ENCODE measurements at places on chromosomes 6 and 20.

GRCh38 chr6:155894758-155895157, 439.1 kb upstream of the NOX3 start:
- DNase-seq = no peak

GRCh38 chr20:21571841-21572690, 58.2 kb upstream of the NKX2-2 start:
- no peak for DNase-seq

GRCh38 chr20:46362921-46363867, 43.2 kb downstream of the ELMO2 start:
- DNase-seq = no peak

DNA sequence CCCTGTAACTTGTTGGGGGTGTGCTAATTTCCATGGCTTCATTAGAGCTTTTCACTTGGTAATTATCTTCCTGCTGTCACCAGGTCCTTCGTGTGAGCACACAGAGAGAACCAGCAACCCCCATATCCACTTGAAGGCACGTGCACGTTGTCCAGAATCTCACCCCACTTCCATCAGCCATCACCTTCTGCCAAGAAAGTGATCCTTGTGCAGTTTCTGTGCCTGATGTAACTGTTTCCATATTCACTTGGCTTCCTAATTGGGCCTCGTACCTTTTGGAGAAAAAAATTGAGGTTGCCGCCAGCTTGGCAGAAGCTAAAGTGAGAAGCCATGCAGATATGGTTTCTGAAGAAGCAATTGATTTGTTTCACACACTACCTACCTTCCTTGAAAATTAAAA, 153.7 kb upstream of the TSHZ2 start:
- DNase-seq = no peak

DNA sequence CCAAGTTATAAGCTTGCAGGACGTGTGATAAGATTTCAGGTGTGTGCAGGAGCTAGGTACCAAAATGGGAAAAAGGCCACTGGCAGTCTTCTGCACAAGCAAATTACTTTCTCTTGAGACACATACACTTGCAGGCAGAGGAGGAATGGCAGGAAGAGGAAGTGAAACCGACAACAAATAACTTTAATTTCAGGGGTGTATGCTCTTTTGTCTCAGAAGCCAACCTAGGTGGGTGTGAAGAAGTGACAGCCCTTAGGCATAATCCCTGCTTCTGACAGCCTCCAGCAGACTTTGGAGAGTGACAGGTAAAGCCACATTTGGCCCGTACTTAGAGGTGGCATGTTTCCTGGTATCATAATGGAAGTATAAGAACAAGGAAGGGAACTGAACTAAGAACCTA, 118.8 kb upstream of the TRAF3IP2 start:
- no peak for DNase-seq

- DNase-seq = no peak
Measured at GRCh38 chr6:2793534-2794151, 28.4 kb downstream of the WRNIP1 start.

GRCh38 chr6:106100755-106101154, 14.6 kb downstream of the PRDM1 start:
- no peak for DNase-seq

- no peak for DNase-seq
Measured at GRCh38 chr6:102488729-102489128, 1095.2 kb downstream of the GRIK2 start.

DNA sequence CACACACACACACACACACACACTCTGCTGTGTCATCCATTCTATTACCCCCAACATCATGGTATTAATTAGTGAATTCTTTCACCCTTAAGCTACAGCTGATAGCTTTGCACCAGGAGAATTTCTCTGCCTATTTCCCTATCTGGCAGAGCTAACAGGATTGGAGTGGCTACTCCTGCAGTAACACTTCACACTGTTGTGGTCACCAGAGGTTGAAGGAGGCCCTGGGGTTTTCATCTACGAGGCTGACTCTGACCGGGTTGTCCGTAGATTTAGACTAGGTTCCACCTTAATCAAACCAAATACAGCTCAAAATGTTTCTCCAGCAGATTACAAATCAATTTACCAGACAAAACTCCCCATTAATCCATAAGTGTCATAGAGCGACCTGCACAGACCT, 69.2 kb upstream of the RIPOR2 start:
- no peak for DNase-seq

DNA sequence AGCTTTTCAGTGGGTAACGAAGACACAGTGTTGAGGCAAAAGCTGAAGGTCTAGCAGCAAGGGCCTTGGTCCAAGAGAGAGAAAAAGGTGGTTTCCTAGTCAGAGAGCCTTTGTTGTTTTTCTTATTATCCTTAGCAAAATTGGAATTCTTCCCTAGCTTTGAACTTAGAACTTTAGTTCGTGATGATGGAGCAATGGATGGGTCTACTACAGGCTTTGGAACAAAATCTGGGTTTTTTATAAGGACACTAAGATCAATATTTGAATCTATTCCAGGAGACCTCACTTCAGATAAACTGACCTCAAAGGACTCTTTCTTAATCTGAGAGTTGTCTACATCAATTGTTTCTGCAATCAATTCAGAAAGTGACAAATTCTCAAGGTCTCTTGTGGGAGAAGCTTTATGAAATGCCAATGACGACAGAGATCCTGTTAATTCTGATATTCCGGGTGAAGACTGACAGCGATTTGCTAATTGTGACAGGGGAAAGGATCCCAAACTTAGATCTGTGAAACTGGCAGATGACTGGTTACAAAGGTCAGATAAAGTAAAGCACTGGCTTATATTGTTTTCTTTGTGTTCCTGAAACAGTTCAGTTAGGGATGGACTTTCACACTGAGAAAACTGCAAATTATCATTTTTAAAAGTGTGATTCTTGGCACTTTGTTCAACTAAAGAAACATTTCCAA, 17.7 kb downstream of the HBS1L start:
- no peak for DNase-seq
